DMS153 (cell line): ENCODE measurements at places on chromosomes 12 and 14.

- DNase-seq = no peak
Observed at GRCh38 chr14:95365401-95365800, 45.7 kb upstream of the CLMN start.

GRCh38 chr12:3315201-3315661, 175.8 kb upstream of the PRMT8 start:
- DNase-seq = peak; percentile 90

GRCh38 chr14:103896578-103896977, 31.7 kb upstream of the TDRD9 start:
- DNase-seq = no peak

DNA sequence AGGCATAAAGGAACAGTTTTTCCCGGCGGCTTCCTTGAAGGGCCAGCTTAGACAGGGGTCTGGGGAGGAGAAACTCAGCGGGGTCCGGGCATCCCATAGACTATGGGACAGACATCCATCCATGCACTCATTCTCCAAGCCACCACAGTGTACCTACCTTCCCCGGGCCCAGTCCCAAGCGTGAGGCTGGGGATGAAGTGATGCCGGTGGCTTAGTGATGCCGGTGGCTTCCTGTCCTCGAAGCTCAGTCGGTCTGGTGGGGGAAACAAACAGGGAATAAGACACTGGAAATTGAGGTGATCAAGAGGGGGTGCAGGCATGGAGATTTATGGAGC, 421 bp downstream of the RTL1 start:
- DNase-seq = no peak

DNA sequence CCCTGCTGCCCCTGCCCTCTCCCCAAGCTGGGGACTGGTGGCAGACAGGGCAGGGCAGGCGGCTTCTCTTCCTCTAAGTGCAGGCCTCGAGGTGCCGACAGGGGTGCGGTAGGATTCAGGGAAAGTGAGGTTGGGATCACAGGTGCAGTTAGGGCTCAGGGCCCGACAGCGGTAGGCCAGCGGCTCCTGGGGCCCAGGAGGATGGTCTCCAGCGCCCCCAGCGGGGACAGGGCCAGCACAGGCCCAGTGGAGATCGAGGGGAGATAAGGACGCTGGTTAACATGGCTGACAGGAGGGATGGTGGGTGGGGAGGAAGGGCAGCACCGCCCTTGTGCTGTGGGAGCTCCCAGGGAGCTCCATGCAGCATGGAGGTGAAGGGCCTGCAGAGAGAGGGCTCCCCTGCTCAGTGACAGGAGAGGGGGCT, 935 bp upstream of the CRIP1 start:
- peak; percentile 12 for DNase-seq

DNA sequence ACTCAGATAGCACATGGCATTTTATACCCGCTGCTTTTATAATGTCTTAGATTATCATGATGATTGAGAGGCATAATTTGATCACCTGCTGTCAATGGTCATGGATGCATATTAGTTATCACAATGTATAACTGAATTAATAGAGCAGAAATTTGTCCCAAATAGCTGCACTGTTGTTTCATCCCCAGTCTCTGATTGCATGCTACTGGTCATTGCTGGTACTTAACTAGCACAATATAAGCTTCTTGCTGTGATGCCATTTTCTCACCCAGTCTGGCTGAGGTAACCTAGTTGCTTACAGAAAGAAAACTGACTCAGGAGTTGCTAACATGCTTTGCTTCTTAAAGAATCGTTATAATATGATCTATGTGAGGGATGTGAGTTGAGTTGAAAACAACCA, 76.8 kb upstream of the PLEKHA5 start:
- no peak for DNase-seq

- DNase-seq = no peak
Observed at GRCh38 chr12:105453316-105453715, 122.8 kb downstream of the C12orf75 start.

GRCh38 chr12:76238688-76239087, 109.5 kb downstream of the BBS10 start:
- no peak for DNase-seq

GRCh38 chr12:11861155-11861863, 209.4 kb upstream of the BCL2L14 start:
- no peak for DNase-seq
